ENCODE measurements at places on chromosomes 5 and 9.

- no peak for DNase-seq
Observed at GRCh38 chr9:81191222-81191621, 498.1 kb downstream of the TLE1 start.

GRCh38 chr9:136493567-136493971, 10.7 kb upstream of the SEC16A start:
- DNase-seq, result no peak

- no peak for DNase-seq
Observed at GRCh38 chr5:74763504-74763903, 3.4 kb downstream of the GFM2 start.

- no peak for DNase-seq
Observed at GRCh38 chr9:83960991-83961390, 19.0 kb downstream of the HNRNPK start.

- no peak for DNase-seq
Observed at GRCh38 chr5:60960591-60960990, 15.6 kb downstream of the NDUFAF2 start.
